ENCODE measurements at places on chromosomes 1 and 21. TPM values are rescaled to one million over a fixed set of nuclear protein-coding genes. Genes with fewer than 3 reads are reported as not detected.

DNA sequence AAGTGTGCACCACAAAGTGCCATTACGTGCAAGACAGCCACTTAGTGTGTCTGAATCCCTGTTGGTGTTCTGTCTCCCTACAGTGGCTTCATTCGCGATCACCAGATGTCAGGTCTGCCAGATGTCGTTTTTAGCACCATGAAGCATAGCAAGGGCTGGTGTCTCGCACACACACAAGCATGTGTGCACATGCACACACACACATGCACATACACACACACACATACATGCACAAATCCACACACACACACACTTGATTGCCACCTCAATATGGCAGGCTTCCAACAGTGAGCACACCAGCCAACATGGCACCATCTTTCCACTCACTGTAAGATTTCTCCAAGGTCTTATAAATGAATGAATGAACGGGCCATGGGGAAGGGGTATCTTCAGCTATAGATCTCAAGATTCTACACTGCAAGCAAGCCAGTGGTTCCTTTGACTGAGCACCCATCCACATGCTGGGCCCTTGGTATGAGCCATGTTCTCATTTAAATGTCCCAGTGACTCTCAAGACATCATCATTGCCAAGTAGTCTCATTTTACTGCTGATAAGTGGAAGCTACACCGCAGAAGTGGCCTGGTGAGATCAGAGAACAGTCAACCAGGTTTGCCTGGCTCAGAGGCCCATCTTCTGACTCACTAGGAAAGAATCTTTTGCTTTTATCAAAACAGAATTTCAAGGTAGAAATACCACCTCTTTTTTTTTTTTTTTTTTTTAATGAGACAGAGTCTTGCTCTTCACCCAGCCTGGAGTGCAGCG is 84.9 kb downstream of the SIM2 start:
- DNase-seq, result peak; percentile 9

- peak; percentile 29 for DNase-seq
Observed at GRCh38 chr1:112840631-112841624, 115.1 kb downstream of the SLC16A1 start.

Gene SLC9C2
- polyA plus RNA-seq, result 0.87 TPM

DNA sequence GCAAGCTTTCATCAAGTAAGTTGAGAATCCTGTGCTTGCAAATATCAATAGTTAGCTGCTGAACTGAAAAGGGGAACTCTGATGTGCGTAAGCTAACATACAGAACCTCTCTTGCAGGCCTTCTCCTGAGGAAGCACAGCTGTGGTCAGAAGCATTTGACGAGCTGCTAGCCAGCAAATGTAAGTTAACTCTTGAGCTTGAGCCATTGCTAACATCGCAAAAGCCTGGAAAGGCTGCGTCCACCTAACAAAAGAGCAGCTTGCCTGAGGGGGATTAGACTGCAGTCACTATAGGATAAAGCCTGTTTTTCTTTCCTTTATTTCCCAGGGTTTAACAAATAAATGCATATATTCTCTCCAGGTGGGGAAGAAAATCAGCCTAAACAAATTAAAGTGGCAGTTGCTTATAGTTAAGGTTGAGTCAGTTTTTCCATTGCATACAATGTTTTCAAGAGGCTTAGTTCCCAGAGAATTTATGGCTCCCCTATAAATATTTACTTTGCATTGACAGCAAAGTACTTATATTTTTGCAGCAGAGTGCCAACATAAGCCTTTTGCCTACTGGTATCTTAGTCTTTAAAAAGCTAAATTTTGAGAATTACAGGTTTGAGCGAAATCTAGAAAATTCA is 1.5 kb downstream of the RGS2 start:
- no peak for DNase-seq

GRCh38 chr1:195769461-195769860 is 838.8 kb downstream of the KCNT2 start:
- no peak for DNase-seq

Gene NTNG1
- polyA plus RNA-seq, result not detected

Gene GPR61
- 1.9 TPM for polyA plus RNA-seq

Gene KPRP
- polyA plus RNA-seq, result not detected
